ENCODE measurements at places on chromosomes 7 and 10. TPM values are rescaled to one million over a fixed set of nuclear protein-coding genes. Genes with fewer than 3 reads are reported as not detected.

Gene GLI3
- total RNA-seq: 0.06 TPM

Gene SPAG6
- not detected for total RNA-seq

Gene PIK3CG
- total RNA-seq: 32.6 TPM

Gene ARHGAP22
- 0.20 TPM for total RNA-seq

Gene IFIT5
- total RNA-seq: 24.6 TPM

Gene FRMD4A
- 2.4 TPM for total RNA-seq

Gene CHRM2
- not detected for total RNA-seq

Gene ANKRD22
- not detected for total RNA-seq

- H3K27me3 ChIP-seq: no peaks in the 10 kb centered on the region
- H3K4me1 ChIP-seq: peaks cover 47% of the 10 kb centered on the region
- no peaks in the 10 kb centered on the region for H3K36me3 ChIP-seq
- DNase-seq: peak; percentile 41
- H3K4me3 ChIP-seq: peak overlapping the region; percentile 44
Measured at GRCh38 chr10:43304687-43305333, 37.9 kb upstream of the RASGEF1A start.

DNA sequence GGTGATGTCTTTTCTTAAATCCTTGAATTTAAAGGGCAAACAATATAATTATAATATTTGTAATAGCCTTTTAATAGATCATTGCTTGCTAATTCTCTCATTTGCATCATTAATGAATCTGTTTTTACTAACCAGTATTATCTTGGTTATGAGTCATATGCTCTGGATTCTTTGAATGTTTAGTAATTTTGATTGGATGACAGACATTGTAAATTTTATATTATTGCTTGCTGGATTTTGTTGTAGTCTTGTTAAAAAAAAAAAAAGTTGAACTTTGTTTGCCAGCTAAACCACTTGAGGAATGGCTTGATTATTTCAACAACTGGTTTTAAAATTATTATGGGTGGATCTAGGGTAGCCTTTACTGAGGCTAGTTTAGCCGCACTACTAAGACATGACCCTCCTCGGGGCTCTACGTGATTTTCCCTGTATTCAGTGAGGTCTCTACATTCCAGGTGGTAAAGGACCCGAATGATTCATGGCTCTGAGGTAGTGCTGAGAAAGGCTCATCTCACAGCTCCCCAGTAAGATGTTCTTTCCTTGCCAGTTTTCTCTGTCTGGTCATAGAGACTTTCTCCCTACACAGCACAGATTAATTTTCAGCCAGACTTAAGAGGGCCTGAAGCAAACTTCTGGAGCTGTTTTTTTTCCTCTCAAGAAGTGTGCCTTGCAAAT, 8.5 kb downstream of the C10orf90 start:
- no peaks in the 10 kb centered on the region for H3K36me3 ChIP-seq
- H3K27me3 ChIP-seq: no peaks in the 10 kb centered on the region
- H3K4me1 ChIP-seq: no peaks in the 10 kb centered on the region
- DNase-seq: no peak

DNA sequence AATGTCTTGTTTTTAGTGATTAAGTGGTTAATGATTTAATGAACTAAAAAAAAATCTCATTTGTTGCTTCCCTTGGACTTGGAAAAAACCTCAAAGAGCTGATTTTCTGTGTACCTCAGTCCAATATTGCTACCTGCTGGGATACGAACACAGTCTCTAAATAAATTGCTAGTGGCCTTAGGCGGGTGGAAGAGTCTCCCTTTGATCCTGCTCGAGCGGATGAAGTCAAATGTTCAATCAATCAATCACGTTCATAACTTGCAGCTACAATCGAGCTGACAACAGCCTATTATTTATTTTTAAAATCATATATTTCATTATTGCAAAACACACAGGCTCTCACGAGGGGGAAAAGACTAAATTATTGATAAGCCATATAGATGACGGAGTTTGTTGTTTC, 57.3 kb upstream of the HABP2 start:
- no peaks in the 10 kb centered on the region for H3K27me3 ChIP-seq
- H3K4me1 ChIP-seq: no peaks in the 10 kb centered on the region
- no peak for DNase-seq
- no peak overlapping the region for H3K4me3 ChIP-seq

- H3K27me3 ChIP-seq: no peaks in the 10 kb centered on the region
- no peaks in the 10 kb centered on the region for H3K36me3 ChIP-seq
- peak; percentile 80 for DNase-seq
Measured at GRCh38 chr10:17003151-17003550, 126.5 kb downstream of the CUBN start.

DNA sequence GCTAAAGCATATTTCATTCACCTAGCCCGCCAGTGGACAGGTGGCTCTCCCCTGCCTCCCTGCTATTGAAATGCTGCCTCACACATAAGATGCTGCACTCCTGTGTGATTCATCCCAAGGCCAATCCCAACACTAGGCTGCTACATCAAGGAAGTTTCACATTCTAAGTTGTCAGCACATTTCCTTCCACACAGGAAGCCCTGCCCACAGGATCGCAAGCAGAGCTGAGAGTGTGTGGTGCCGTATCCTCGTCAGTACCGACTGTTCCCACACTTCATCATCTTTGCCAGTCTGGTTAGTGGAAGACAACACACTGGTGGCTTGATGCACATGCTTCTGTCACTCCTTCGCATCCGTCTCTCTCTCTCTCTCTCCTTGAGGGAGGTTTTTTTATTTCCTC, 194.3 kb upstream of the PPP2R2D start:
- no peaks in the 10 kb centered on the region for H3K27me3 ChIP-seq
- no peak for DNase-seq
- H3K27ac ChIP-seq: no peak overlapping the region
- H3K4me3 ChIP-seq: no peak overlapping the region

GRCh38 chr7:22088827-22089226, 143.1 kb upstream of the CDCA7L start:
- no peaks in the 10 kb centered on the region for H3K4me1 ChIP-seq
- no peak overlapping the region for H3K4me3 ChIP-seq
- DNase-seq: no peak
- no peaks in the 10 kb centered on the region for H3K27me3 ChIP-seq

DNA sequence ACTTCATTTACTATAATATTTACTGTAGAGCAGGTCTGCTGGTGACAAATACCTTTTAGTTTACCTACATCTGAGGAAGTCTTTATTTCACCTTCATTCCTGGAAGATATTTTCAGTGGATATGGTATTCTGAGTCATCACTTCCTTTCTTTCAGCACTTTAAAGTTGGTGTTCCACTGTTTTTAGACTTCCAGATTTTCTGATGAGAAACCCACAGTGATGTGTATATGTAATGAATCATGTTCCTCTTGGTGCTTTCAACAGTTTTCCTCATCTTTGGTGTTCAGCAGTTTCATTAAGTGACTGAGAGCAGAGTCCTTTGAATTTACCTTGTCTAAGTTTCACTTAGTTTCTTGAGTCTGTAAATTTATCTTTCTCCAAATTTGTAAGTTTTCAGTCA, 36.4 kb downstream of the COPG2 start:
- H3K27ac ChIP-seq: no peak overlapping the region
- H3K4me1 ChIP-seq: no peaks in the 10 kb centered on the region
- H3K36me3 ChIP-seq: no peaks in the 10 kb centered on the region
- H3K4me3 ChIP-seq: no peak overlapping the region
- no peak for DNase-seq

DNA sequence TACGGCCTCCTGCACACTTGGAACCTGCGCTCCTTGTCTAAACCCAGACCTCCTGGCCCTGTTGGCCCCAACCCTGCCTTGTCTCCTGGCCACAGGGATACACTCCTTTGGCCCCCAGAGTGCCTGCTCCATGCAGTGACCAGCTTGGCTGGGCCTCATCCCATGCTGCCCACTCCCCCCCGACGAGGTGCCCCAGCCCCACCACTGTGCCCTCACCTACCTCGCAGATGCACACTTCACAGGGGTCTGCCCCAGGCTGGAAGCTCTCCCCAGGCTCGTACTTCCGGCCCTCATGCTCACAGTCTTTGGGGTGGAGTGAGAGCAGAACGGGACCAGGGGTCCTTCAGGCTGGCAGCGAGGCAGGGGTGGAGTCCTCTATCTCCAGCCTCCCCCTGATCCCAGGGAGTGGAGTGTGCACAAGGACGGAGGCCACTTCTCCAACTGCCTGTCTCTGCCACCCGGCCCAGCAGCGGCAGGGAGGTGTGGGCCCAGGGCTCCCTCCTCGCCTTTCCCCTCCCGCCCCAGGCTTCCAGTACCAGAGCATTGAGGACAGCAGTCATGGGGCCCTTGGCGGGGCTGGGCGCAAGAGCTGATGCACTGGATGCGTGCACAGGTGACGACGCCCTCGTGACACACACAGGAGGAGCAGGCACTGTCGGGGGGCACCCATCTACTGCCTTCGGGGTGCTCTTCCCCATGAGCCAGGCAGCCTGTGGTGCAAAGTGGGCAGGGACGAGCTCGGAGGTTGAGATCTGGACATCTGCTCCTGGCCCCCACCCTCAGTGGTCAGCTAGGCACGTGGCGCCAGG, 22.1 kb downstream of the ATP6V1F start:
- no peaks in the 10 kb centered on the region for H3K4me1 ChIP-seq
- H3K36me3 ChIP-seq: no peaks in the 10 kb centered on the region
- no peak overlapping the region for H3K4me3 ChIP-seq
- DNase-seq: no peak

DNA sequence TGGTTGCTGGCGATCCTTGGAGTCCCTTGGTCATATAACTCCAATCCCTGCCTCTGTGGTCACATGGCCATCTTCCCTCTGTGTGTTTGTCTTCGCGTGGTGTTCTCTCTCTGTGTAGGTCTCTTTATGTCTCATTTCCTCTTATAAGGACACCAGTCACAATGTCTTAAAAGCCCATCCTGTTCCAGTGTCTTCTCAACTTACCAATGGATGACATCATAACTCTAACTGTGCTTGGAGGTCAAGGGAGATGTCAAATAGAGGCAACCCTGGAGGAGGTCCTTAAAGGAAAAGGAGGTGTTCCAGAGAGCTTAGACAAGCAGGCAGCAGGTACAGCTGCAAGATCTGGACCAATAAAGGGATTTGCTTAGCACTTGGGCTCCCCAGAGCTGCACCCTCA, 143.0 kb downstream of the BUB3 start:
- H3K4me1 ChIP-seq: no peaks in the 10 kb centered on the region
- no peak overlapping the region for H3K4me3 ChIP-seq
- H3K36me3 ChIP-seq: no peaks in the 10 kb centered on the region
- no peak overlapping the region for H3K27ac ChIP-seq
- H3K27me3 ChIP-seq: no peaks in the 10 kb centered on the region
- no peak for DNase-seq

GRCh38 chr10:110399106-110399964, 94.6 kb upstream of the SMNDC1 start:
- H3K27ac ChIP-seq: no peak overlapping the region
- no peak for DNase-seq
- H3K27me3 ChIP-seq: no peaks in the 10 kb centered on the region
- no peak overlapping the region for H3K4me3 ChIP-seq
- no peaks in the 10 kb centered on the region for H3K36me3 ChIP-seq

DNA sequence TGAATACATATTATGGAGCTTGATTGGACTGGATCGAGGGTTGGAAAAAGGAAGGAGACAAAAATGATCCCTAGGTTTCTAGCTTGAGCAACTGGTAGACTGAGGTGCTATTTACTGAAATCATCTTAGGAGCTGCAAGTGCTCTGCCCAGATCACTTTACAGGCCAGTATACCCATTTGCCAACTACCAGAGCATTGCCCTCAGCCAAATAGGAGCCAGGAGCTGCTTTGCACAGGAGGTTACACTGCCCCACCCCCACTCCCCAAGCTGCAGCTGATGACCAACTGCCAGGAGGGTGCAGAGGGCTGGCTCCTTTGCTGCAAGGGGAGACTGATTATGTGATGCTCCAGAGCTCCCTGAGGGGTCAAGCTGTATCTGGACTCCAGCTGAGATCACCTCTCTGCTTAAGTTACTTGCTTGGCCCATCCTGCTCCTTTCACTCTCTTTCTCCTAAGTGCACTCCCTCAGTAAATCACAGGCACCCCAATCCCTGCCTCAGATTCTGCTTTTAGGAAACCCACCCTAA, 275.4 kb downstream of the ZEB1 start:
- DNase-seq: no peak
- H3K27me3 ChIP-seq: no peaks in the 10 kb centered on the region
- H3K27ac ChIP-seq: no peak overlapping the region
- H3K36me3 ChIP-seq: no peaks in the 10 kb centered on the region
- H3K4me3 ChIP-seq: no peak overlapping the region

DNA sequence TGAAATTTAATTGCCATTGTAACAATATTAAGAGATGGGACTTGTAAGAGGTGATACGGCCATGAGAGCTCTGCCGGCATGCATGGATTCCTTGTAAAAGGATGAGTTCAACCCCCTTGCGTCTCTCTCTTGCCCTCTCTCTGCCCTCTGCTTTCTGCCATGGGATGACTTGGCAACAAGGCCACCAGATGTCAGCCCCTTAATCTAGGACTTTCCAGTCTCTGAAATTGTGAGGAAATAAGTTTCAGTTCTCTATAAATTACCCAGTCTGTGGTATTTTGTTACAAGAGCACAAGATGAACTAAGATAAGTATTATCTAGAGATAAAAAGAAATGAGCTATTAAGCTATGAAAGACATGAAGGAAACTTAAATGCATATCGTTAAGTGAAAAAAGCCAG, 145.7 kb upstream of the AHR start:
- no peak for DNase-seq
- H3K27ac ChIP-seq: no peak overlapping the region
- H3K27me3 ChIP-seq: no peaks in the 10 kb centered on the region
- H3K4me1 ChIP-seq: no peaks in the 10 kb centered on the region
- no peak overlapping the region for H3K4me3 ChIP-seq

- H3K27ac ChIP-seq: no peak overlapping the region
- no peaks in the 10 kb centered on the region for H3K4me1 ChIP-seq
- no peaks in the 10 kb centered on the region for H3K36me3 ChIP-seq
- no peak for DNase-seq
Measured at GRCh38 chr10:71649631-71650030, 69.9 kb downstream of the C10orf105 start.
